ENCODE measurements at places on chromosomes 4 and X.

- DNase-seq, result no peak
Measured at GRCh38 chr4:147102596-147102995, 156.9 kb upstream of the TTC29 start.

- no peak for DNase-seq
Measured at GRCh38 chrX:23802431-23802830, 19.5 kb downstream of the SAT1 start.

GRCh38 chr4:38470735-38471262 is 193.2 kb upstream of the KLF3 start:
- DNase-seq, result no peak

- no peak for DNase-seq
Measured at GRCh38 chr4:112119353-112119783, 25.9 kb upstream of the FAM241A start.

DNA sequence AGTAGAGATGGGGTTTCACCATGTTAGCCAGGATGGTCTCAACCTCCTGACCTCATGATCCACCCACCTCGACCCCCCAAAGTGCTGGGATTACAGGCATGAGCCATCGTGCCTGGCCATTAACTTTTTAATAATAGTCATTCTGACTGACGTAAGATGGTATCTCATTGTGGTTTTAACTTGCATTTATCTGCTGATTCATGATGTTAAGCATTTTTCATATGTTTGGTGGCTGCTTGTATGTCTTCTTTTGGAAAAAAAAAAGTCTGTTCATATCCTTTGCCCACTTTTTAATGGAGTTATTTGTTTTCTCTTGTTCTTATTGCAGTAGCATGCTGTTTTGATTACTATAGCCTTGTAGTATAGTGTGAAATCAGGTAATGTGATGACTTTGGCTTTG is 45.8 kb downstream of the ANXA10 start:
- DNase-seq, result no peak

GRCh38 chr4:136438645-136439044 is 1093.6 kb downstream of the PCDH18 start:
- DNase-seq, result no peak

- DNase-seq, result no peak
Measured at GRCh38 chr4:81494031-81494431, 22.3 kb upstream of the RASGEF1B start.

- no peak for DNase-seq
Measured at GRCh38 chrX:13254870-13255269, 65.0 kb downstream of the ATXN3L start.

GRCh38 chrX:77160301-77160700 is 286.9 kb upstream of the FGF16 start:
- no peak for DNase-seq

- DNase-seq, result no peak
Measured at GRCh38 chr4:70877556-70877955, 24.6 kb upstream of the MOB1B start.

- DNase-seq, result no peak
Measured at GRCh38 chr4:91280551-91281290, 1023.0 kb upstream of the GRID2 start.

DNA sequence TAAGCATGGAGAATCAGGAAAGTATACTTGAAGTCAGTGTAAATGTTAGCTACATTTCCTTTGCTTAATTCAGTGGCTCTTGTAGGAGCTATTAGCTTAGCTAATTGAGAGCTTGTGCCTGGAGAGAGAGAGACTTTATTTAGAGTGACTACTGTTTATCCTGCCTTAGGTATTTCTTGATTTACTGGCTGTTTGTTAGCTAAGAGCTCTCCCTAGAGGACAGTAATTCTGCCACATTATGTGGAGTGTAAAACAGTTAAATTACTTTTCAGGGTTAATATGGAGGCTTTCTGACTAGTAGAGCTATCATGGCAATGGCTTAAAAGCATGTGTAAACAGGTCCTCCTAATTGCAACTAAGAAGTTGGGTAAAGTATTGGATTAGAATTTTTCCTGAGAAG is 306.5 kb upstream of the TECRL start:
- no peak for DNase-seq

DNA sequence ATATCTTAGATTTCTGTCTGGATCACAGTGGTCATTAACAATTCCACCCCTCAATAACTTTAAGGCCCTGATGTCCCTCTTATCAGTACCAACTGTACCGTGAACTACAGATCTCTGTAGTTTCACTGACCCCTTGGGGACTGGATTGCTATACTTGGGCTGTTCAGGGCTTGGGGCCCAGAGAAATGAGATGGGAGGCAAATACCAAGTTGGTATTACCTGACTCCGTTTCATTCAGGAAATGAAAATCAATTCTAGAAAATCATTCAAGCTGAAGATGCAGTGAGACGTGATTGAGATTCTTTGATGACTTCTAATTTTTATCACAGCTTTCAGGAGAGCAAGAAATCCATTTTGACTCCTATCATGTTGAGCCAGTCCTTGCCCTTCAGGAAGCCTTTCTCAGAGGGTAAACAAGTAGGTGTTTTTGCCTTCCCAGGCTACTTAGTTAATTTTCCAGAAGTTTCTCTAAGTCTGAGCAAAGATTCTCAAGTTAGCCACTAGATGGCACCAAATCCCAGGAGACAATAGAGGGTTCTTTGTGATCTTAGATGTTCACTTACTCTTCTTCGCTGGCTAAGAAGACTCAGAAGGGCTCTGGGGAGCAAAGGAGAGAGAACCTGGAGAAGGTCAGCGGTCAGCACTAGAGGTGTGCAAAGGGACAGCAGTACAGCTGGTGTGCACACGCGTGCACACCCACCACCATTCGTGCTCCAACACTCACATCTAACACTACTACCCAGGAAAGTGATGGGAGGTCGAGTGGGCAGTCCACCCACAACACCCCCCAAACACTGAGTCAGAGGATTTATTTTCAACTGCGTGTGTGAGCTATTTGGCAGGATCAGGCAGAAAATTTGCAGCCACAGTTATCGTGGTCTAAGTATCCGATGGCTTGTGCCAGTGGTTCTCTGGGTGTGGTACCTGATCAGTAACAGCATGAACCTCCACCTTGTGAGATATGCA is 7.4 kb downstream of the HNRNPH2 start:
- DNase-seq, result no peak

Measured in NCI-H2081 treated with DMSO at 0.1 percent for 48 hours (cell line).